Stimulated activated CD8-positive, alpha-beta memory T cell treated with anti-CD3 and anti-CD28 coated beads, Interleukin-4, amount 100 ng/mL, for 1 hour (primary cell): ENCODE measurements at places on chromosomes 5 and 9.
A peak's percentile ranks its signal among the peaks of the same experiment; 100 is the strongest.

DNA sequence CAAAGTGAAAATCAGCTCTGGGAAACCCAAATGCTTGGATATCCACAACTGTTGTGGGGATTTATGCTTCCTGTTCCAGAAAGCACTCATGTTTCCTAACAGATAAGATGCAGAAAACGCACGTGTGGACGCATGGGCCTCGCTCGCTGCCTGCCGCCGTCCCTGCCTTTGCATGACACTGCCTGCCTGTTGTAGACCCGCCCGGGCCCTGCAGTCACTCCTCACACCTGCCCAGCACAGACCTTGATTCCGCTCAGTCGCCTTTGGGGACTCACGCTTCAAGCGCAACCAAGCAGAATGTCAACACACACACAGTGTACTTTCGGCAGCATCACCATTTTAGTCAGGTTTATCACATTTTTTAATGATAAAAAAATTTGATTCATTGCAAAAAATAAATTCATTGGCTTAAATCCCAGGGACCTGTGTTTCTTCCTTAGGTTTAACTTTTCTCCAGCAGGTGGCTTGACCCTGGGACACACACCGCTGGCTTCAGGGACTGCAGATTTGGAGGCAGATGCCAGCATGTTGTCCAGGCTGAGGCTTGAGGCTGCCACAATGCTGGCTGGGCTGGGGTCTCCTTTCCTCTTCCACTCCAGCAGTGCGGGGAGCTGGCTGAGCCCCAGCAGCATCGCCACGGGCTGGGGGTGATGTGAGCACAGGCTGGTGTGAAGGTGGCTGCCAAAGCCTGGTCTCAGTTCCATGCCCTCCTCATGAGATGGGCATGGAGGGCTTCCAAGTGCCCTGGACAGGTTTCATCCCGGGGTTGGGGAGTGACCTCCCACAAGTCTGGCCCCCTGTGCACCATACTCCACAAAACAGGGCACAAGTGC is 416.9 kb upstream of the IRX4 start:
- no peak for DNase-seq

- no peak for DNase-seq
Observed at GRCh38 chr9:38687992-38688391, 31.9 kb downstream of the FAM240B start.

GRCh38 chr5:146849694-146850303 is 28.8 kb downstream of the PPP2R2B start:
- DNase-seq = no peak

GRCh38 chr5:78511121-78511906 is 137.3 kb downstream of the LHFPL2 start:
- DNase-seq = no peak

DNA sequence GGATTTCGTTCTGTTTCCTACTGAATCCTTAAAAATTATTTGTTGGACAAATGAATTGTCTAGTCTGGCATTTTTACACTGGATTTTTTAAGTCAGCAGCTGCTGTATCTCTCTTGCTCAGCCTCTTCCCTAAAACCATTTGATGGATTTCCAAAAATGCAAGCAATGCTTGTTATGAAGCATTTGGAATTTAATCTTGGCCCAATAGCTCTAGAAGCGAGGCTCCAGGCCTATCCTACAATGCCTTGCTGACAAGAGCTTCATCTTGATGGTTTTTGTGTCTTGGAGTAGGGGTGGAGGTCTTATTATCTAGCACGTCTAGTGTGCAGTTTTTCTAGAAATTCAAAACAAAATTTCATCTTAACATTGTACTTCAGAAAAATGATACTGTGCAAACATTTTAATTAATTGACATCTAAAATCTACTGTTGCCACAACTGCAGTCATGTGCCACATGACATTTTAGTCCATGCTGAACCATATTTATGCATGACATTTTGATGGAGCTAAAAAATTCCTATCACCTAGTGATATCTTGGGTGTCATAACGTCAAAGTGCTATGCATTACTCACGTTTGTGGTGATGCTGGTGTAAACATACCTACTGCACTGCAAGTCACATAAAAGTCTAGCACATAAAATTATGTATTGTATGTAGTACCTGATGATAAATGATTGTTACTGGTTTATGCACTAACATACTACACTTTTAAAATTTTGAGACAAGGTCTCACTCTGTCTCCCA is 5.9 kb upstream of the RAD23B start:
- DNase-seq = no peak

GRCh38 chr9:115999498-115999897 is 154.1 kb upstream of the PAPPA start:
- DNase-seq = no peak

DNA sequence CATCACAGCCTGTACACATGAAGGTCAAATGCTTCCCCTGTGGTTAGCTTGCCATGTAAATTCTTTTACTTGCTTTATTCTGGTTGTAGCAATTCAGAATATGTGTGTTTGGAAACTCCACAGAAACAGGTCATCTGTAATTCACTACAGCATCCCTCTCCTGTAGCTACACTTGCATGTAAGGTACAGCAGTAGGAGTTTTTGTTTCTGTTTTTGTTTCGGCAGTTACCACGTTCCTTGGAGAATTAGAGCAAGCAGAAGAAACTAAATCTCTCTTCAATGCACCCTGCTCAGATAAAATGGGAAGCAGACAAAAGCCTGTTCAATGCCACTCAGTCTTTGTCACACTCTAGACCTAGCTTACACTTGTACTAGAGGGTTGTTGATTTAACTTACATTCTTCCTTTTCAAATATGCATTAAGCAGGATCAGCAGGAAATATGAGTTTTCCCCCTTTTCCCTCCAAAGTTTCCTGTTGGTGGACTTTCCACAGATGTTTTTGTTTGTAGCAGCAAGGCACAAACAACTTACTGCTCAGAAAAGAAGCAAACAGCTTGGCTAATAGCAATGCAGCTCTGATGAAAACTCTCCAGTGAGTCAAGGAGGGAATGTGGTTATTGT is 80.9 kb downstream of the YIPF5 start:
- no peak for DNase-seq

DNA sequence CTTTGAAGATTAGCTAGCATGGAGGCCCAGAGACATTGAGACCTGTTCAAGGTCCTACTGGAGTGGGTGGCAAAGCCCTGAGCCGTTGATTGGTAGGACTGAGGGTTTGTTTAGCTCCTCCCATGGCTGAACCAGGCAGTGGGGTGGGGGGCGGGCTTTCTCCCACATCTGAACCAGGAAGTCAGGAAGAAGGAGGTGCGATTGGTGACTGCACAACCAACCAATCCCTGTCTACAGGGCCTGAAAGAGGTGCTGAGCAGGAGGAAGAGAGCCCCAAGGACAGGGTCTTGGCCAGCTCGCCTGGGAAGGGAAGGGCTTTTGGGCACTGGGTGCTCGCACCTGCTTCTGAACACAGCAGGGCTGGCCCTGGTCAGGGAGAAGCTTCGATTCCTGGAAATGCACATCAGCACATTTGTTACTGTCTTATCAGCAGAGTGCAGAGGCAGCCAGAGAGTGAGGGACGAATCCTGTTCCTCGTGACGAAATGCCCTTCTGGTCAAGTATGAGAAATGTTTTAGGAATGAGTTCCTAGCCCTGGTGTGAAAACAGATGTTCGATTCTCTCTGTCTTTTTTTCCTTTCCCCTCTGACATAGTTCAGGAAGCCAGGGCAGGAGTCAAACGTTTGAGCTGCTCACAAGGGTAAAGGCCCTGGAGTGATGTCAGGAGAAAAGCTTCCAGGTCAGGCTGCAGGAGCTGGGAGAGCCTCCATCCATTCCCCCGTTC is 294.8 kb upstream of the KLF4 start:
- DNase-seq = no peak

DNA sequence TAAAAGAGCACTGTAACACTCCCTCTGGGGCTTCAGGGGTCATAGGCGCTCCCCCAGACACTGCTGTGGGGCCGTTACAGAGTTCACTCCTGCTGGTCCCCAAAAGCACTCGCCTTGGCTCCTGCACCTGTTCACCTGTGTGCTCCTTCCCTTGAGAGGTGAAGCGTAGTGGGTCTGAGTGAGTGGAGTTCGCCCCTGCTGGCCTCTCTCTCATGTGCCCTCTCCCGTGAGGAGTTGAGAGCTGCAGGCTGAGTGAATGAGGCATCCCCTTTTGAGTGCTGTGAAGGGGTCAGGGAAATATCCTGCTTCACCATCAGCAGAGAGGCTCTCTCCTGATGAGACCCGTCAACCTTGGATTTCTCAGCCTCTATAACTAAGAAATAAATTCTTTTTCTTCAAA is 134.6 kb upstream of the TUT7 start:
- DNase-seq = no peak

GRCh38 chr9:86977205-86977835 is 30.0 kb upstream of the GAS1 start:
- DNase-seq = no peak

- DNase-seq = no peak
Observed at GRCh38 chr5:66170195-66170919, 26.3 kb downstream of the SREK1 start.

GRCh38 chr5:50667023-50667652 is 701 bp downstream of the PARP8 start:
- DNase-seq = peak; percentile 8
